Tibial nerve (tissue), 4 donors: ENCODE measurements at places on chromosomes 5 and 9. TPM values are rescaled to one million over a fixed set of nuclear protein-coding genes. Genes with fewer than 3 reads are reported as not detected.
A peak's percentile ranks its signal among the peaks of the same experiment; 100 is the strongest.

GRCh38 chr5:79628276-79628675 is 16.0 kb downstream of the TENT2 start:
- no peak for DNase-seq

DNA sequence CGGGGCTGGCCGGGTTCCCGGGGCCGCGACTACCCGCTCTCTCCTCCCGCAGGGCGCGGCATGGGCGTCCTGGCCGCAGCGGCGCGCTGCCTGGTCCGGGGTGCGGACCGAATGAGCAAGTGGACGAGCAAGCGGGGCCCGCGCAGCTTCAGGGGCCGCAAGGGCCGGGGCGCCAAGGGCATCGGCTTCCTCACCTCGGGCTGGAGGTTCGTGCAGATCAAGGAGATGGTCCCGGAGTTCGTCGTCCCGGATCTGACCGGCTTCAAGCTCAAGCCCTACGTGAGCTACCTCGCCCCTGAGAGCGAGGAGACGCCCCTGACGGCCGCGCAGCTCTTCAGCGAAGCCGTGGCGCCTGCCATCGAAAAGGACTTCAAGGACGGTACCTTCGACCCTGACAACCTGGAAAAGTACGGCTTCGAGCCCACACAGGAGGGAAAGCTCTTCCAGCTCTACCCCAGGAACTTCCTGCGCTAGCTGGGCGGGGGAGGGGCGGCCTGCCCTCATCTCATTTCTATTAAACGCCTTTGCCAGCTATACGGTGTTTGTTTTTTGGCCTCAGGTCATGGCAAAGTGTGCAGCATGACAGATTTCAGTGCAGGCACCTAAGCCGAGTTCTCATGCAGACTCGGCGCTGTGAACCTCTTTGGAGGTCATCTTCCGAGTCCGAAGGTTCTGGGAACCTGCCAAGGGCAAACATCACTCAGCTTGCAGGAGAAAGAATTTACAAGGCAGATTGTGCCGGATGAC is 516 bp downstream of the MRPL41 start:
- no peak for DNase-seq

DNA sequence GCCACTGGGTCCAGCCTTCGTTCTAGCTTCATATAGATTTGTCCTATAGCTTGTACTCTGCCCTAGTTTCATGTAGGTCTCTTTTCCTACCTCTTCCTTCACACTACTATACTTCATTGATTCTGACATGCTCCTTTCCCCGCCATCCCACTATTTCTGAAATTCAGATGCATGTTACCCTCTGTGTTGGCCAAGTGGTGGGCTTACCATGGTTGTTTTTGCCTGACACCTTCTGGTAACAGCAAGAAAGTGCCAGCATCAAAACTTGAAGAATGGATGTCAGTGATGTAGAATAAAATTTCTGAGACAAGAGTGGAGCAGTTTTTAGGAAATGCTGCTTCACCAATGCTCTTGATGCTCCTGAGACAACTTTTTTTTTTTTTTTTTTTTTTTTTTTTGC is 19.5 kb upstream of the SERINC5 start:
- no peak for DNase-seq

DNA sequence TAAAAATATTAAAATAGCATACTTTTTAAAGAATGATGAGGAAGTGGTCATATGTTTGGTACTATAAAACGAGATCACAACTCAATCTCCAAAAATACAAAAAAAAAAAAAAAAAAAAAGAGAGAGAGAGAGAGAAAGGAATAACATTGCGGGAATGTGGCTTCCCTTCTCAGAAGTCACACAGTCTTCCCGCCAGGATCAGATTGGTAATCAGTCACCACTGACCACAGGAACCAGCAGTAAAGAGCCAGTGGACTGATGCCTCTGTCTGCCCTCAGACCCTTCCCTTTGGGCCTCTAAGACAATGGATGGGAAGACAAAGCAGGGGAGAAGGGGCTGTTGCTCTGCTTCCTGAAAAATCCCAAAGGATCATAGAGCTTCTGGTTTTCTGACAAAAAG is 104.9 kb downstream of the KLHL3 start:
- DNase-seq, result no peak

GRCh38 chr5:173330338-173331206 is 2.4 kb upstream of the STC2 start:
- no peak for DNase-seq

DNA sequence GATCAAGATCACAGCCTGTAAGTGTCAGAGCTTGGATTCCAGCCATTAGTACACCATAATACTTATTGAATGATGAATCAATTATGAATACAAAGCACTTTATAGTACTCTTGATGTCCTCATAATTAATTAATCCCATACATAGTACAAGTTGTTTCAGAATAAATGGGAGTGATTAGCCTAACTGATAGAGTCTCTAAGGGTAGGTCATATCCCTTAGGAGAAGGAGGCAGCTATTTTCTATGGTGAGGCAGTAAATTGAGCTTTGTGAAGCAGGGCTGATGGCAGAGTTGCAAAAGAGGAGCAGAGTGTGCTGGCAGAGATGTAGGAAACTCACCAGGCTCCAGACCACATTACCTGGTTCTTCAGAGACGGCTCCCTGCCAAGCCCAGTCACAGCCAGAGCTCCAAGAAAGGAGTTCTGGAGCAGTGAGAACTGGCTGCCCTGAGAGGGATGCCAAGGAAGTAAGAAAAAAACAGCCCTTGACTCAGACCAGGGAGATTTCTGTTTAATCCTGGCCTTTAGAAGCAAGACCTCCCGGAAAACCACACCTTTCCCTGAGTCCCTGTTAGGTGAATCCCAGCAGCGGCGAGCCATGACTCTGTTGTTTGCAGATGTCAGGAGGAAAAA is 112.9 kb downstream of the SH3TC2 start:
- DNase-seq, result no peak

GRCh38 chr5:82641331-82642003 is 363.3 kb upstream of the RPS23 start:
- peak; percentile 93 for DNase-seq

Gene BTNL3
- total RNA-seq, result not detected

GRCh38 chr5:39760385-39761198 is 335.8 kb upstream of the DAB2 start:
- DNase-seq, result peak; percentile 58

- no peak for DNase-seq
These were observed 189.6 kb downstream of the NR3C1 start for GRCh38 chr5:143213851-143214363.

GRCh38 chr5:120139039-120139438 is 325.1 kb upstream of the PRR16 start:
- DNase-seq, result no peak

DNA sequence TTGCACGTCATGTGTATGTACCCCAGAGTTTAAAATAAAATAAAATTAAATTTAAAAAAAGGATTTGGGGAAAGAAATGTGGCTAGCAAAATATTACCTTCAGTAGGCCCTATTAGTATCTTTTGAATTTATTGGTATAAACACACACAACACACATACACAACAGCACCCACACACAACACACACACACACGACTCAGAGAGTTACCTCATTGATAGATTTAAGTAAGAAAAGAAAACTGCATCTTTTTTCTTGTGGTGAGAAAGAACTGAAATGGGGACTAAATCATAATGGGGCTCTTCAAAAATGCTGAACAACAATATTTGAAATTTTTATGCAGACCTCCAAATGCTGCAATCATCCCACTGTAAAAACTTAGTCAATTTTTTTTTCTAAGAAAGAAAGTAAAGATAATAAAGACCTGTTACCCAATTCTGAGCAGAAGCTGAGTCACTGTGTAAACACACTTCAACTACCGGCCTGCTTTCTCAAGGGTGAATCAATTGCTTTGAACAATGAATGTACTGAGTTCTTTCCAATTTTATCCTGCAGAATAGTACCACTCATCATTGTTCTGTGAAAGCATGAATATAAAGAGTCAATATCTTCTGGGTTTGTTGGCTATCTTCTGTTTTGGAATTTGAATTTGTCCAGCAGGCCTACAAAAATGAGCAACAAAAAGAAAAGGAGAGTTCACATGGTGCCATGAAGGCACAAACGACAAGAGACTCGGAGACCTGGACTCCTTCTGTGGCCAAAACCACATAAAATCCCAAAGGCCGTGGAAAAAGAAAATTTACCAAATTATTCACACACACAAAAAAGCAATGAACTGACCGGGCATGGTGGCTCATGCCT is 57.9 kb upstream of the CCNG1 start:
- no peak for DNase-seq

DNA sequence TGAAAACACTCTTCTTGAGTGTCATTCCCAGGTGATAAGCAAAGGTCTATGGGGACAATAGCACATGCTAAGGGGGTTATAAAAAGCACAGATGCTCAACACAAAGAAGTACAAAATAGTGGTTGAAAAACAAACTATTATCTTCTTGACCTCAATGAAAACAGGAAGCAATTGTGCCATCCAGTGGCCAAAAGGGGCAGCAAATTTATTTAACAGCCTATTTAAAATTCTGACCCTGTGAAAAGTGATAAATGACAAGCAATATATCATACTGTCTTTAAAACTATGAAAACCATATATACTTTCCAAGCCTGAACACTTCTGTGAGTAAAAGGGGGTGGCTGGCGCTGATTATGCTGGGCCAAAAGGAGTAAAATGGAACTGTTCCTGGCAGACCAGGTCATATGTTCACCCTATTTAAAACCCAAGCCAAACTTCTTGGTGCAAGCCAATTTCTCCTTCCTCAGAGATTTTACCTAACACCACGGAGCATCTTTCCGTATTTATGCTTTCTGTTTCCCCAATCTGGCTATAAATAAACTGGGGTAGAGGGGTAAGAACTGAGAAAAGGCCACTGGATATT is 29.7 kb downstream of the TEX10 start:
- peak; percentile 50 for DNase-seq

Gene SRP19
- total RNA-seq, result 22.7 TPM
